Stimulated activated CD4-positive, alpha-beta T cell treated with anti-CD3 and anti-CD28 coated beads, Interleukin-15, amount 100 ng/mL, for 48 hours (primary cell): ENCODE measurements at places on chromosomes 6 and 20.

GRCh38 chr6:163837691-163838431 lies 423.3 kb downstream of the QKI start:
- DNase-seq: no peak

DNA sequence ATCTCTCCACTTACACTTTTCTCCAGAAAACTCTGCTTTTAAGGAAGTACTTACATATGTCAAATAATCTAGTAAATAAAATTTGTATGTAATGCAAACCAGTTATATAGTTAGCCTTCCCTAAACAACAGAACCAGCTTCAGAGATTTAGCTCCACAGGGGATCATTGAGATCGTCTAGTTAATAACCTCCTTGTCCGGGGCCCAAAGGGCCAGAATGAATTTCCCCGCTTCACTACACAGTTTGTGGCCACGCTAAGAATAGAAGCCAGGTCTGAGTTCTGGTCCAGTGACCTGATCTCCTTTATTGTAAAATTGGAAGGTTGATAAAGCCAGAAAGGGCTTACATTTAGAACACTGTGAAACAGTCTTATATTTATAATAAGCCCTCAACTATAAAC lies 245.2 kb downstream of the TPBG start:
- DNase-seq: no peak

DNA sequence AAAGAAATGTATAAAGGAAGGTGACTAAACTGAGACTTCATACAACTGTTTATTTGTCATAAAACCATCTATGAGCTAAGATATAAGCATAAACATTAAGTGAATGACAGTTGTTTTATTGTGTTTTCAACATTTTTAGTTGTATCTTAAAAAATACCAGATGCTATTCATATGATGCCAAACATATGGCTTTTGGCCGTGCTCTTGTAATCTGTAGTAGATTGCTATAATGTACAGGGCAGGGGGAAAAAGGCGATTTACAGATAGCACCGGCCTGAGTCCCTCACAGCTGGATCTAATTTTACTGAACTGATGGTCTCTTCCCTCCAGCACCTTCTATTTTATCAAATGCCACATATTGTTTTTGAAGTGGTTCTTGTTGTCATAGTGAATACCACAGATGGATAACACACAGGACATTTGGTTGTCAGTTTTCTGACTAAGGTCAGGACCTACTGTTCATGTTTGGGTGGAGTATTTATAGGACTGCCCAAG lies 48.2 kb downstream of the CENPW start:
- no peak for DNase-seq

DNA sequence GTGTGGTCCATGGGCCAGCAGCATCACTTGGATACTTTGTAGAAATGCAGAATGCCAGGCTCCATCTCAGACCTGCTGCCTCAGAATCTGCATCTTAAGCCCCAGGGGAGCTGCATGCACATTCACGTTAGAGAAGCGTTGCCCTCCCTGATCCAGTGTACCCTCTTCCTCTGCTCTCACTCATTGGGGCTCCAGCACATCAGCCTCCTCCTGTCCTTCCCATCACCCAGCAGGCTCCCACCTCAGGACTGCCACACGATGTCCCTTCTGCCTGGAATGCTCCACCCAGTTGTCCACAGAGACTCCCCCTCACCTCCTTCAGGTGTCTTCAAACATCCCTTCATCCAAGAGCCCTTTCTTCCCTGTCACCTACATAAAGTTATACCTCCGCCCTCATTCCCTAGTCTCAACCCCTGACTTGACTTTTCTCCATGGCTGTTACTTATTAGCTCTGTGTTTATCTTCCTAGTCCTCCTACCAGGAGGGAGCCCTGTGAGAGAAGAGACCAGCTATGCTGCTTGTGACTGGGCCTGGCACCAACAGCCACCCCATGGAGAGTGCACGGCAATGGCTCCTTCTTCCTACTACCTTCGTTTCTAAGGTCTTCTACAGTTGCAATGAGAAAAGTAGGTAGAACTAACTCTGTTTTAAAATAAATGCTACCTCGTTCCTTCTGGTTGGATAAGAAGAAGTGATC lies 3.3 kb upstream of the ACSS1 start:
- DNase-seq: no peak

- DNase-seq: no peak
Measured at GRCh38 chr6:53581173-53581773, 36.4 kb upstream of the GCLC start.

DNA sequence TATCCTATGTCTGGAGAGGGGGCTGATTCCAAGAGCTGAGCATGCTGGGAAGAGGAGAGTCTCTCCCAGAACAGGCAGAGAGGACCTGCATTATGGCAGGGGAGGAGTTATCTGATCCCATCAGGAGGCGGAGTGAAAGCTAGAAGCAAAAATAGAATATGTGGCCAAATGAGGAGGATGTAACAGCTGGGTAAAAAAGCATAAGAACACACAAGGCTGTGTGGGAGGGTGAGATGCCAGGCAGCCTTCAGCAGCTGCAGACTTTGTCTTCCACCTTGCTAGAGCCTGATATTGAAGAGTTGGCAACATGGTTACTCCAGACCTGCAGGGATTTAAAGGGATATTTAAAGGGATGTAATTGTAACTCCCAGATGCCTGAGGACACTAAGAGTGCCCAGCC lies 167.1 kb downstream of the PTPRT start:
- no peak for DNase-seq

- DNase-seq: no peak
Measured at GRCh38 chr20:59270380-59270779, 30.0 kb upstream of the EDN3 start.

DNA sequence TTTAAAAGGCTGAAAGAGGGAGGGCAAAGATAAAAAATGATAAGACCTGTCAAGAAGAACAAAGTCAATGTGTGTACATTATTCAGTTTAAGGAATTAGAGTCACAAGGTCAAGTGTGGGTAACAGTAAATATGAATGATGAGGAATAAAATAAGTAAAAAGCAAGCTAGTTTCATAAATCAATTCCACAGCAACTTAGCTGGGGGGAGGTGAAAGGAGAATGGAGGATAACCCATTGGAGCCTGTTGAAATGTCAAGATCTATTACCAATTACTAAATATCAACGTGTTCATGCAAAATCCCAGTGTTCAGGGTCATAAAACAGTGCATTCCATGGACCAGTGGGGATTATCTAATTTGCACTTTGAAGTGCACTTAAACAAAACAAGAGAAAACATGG lies 242.9 kb downstream of the TBX18 start:
- DNase-seq: no peak

DNA sequence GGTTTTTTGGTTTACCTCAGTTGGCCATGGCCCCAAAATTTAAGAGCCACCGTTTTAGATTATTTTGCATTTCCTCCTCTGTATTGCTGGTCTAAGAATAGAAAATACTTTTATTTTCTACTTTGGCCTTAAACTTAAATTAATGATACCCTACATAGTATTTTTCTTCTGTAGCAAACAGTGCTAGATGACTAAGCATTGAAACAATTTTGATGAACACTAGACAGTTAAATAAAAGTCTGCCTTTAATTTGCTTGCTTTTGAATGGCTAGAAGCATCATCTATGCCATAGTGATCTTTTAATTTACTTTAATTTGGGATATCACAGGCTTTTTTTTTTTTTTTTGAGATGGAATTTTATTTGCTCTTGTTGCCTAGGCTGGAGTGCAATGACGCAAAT lies 106.4 kb downstream of the CD109 start:
- DNase-seq: no peak

GRCh38 chr6:99066044-99066443 lies 118.3 kb upstream of the FBXL4 start:
- DNase-seq: no peak

- no peak for DNase-seq
Measured at GRCh38 chr6:27865850-27866356, 46.3 kb downstream of the OR2B2 start.
